IPS DF 6.9 (cell line): ENCODE measurements at places on chromosomes 4 and X.

- no peak for DNase-seq
Observed at GRCh38 chr4:52716364-52717151, 34.7 kb downstream of the ERVMER34-1 start.

DNA sequence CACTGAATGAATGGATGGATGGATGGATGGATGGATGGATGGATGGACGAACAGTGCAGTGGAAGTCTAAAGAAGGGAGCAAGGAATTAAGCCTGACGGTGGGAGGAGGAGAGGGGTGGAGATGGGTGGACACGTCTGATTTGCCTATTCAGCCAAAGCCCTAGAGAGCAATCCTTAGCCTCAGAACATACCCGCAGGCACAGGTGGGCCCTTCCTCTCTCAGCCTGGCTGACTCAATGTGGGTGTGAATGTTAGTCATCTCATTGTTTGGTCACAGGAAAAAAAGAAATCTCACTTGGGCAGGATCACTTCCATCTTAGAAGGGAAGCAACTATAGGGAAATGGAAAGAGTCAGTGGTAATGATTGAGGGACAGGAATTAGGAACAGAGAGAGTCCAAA lies 165.9 kb downstream of the PJA1 start:
- no peak for DNase-seq

DNA sequence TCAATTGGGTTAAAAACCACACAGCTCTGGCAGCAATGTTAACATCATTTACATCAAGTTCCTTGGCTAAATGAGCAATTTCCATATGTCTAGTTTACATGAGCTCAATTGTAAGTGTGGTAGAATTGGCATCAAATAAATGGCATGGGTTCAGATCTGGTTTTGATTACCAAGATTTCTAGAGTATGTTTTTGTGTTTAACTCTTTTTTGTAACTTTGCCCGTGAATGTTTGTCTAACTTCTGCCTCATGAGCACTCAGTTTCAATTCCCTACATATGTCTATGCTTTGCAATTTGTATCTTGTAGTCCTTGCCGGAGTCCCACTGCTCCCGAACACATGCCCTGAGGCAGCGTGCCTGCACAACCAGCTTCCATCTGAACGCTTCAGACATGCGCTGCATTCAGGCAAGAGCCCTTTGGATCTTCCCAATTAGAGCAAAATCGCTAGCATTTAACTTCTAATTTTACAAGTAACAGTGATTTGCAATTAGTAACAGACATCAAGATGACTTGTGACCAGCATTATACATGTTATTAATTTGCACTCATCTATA lies 644.4 kb downstream of the TRIML1 start:
- no peak for DNase-seq

DNA sequence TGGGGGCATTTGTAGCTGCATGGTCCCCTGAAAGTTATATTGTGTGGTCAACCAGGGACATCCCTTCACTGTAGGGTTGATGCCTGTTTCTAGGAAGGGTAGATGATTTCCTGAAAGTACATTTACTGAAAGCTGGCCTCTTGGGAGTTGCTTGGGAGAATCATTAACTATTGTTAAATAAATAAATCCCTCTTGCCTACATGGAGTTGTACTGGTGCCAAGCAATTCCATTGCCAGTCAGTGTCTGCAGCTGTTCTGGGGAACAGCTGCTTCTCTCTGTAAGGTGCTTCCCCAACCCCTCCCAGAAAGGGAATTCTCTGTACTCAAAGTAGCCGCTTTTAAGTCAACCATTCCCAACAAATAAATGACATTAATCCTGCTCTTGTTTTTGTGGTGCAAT lies 51.1 kb downstream of the C4orf51 start:
- no peak for DNase-seq

GRCh38 chr4:52234561-52235440 lies 183.7 kb downstream of the SPATA18 start:
- DNase-seq = peak; percentile 1

- DNase-seq = no peak
Observed at GRCh38 chrX:17527922-17528321, 152.9 kb downstream of the NHS start.
